Stimulated activated CD8-positive, alpha-beta memory T cell treated with anti-CD3 and anti-CD28 coated beads, Interleukin-15, amount 100 ng/mL, for 4 hours (primary cell): ENCODE measurements at places on chromosomes 3 and 15.

GRCh38 chr15:61196711-61197586 is 32.2 kb downstream of the RORA start:
- no peak for DNase-seq

DNA sequence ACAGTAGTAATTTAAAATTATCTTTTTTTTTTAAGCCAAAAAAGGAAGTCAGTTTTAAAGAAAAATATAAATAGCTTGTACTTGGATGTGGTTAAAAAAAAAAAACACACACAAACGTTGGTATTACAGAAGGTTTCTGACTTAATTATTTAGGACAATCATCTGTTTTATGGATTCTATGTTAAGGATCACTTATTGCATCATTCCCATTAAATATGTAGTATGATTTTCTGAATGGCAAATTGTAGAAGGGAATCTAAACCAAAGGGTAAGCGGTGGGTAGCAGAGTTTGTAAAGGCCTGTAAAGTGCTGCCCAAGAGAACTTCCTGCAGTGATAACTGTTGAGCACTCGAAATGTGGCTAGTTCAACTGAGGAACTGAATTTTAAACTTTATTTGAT is 8.0 kb downstream of the SENP2 start:
- DNase-seq, result no peak

DNA sequence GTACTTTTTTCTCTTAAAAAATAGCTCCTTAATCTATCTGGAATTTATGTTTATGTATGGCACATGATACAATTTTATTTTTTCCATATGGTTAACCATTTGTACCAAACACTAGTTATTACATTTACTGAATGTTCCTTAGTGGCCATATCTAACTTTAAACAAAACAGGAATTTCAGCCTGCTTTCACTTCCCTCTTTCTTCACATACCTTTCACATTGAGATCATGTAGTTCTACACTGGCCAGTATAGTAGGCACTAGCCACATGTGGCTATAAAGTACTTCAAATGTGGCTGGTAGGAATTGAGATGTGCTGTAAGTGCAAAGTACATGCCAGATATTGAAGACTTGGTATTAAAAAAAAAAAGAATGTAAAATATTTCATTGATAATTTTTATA is 4.7 kb upstream of the RYK start:
- no peak for DNase-seq

GRCh38 chr3:8888301-8888915 is 74.9 kb downstream of the RAD18 start:
- DNase-seq, result no peak

DNA sequence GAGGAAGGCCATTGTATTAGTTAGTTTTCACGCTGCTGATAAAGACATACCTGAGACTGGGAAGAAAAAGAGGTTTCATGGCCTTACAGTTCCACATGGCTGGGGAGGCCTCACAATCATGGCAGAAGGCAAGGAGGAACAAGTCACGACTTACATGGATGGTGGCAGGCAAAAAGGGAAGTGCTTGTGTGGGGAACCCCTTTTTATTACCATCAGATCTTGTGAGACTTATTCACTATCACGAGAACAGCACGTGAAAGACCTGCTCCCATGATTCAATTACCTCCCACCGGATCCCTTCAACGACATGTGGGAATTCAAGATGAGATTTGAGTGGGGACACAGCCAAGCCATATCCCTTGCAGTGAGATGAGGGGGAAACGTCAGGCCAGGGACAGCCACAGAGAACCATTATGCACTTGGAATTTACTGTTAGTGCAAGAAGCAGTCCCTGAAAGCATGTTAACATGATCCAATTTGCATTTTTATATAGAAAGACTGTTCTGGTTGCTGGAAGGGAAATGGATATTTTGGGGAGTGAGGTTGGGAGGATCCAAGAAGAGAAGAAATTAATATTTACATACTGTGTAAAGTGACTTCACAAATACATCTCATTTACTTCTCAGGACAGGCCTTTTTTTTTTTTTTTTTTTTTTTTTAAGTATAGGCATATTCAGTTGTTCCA is 87.1 kb downstream of the ARNT2 start:
- no peak for DNase-seq

DNA sequence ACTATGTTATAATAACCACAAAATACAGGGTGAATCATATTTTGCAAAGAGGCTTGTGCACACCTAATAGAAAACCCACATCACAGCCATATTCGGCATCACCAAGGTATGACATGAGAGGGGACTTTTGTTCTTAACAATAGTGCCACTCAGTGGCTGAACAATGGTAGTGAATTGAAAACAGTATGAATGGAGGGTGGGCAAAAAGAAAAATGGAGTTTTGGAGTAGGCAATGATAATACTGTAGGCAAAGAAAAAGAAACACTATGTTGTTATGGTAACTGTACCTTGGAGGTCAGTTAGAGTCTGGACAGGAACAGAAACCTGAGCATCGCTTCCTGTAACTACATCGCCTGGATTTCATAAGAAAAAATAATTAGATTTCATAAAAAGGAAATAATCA is 348.6 kb downstream of the PLCL2 start:
- no peak for DNase-seq

GRCh38 chr15:60120100-60120499 is 116.0 kb downstream of the FOXB1 start:
- no peak for DNase-seq

GRCh38 chr15:35514759-35515158 is 31.2 kb downstream of the DPH6 start:
- no peak for DNase-seq

- peak; percentile 84 for DNase-seq
Observed at GRCh38 chr3:17151598-17152373, 267.0 kb downstream of the PLCL2 start.

DNA sequence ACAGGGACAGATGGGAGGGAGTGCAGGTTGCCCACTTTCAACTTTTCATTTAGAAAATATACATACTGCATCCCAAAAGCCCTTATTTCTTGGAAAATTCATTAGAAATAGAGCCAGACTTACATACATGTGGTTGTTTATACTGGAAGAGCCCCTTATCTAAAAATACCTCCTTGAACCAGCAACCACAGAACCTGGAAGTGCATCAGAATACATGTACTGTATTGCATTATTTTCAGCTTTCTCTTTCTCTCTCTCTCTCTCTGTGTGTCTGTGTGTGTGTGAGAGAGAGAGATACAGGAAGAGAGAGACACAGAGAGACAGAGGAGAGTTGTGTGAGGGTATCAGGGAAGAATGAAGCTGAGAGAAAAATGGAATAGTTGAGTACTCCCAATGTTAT is 29.5 kb upstream of the LSAMP start:
- DNase-seq, result no peak

DNA sequence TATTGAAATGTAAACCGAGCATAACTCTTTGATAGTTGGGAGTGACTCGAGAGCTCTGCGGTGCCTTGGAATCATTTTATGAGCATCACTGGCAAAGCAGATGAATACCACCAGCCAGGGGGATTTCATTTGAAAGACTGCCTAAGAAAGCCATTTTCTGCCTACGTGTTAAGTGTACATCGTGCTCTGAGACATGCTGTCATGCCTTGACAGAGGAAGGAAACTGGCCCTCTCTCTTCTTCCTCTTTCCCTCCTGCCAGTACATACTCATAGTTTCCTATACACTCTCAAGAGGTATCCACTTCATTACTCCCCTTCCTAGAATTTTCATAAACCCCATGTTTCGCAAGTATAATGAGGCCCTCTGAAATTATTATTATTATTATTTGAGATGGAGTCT is 8.8 kb downstream of the BCL2A1 start:
- no peak for DNase-seq

- no peak for DNase-seq
Observed at GRCh38 chr3:13568515-13569028, 19.6 kb downstream of the FBLN2 start.
